ENCODE measurements at places on chromosomes 11 and 22. TPM values are rescaled to one million over a fixed set of nuclear protein-coding genes. Genes with fewer than 3 reads are reported as not detected.

The TBX1 gene
- 5.0 TPM for total RNA-seq

The OR52I1 gene
- not detected for total RNA-seq

The LRRC4C gene
- total RNA-seq = not detected

The SPI1 gene
- not detected for total RNA-seq

The MYEOV gene
- total RNA-seq = 124 TPM

The LRRC55 gene
- total RNA-seq = not detected

The C11orf86 gene
- 44.1 TPM for total RNA-seq

The SLCO2B1 gene
- total RNA-seq = 2.9 TPM

The FGF3 gene
- total RNA-seq = not detected

The KCNJ11 gene
- total RNA-seq = 3.7 TPM

The OR8I2 gene
- not detected for total RNA-seq

The PANX3 gene
- total RNA-seq = not detected

The KRTAP5-9 gene
- not detected for total RNA-seq

The SELENOO gene
- 20.0 TPM for total RNA-seq

The SCN3B gene
- 0.25 TPM for total RNA-seq

The DBX1 gene
- total RNA-seq = not detected

The SLC25A45 gene
- total RNA-seq = 13.3 TPM

The PKNOX2 gene
- total RNA-seq = not detected

The AIFM3 gene
- total RNA-seq = 3.1 TPM

The JAM3 gene
- total RNA-seq = 4.4 TPM

The SHISA8 gene
- 0.31 TPM for total RNA-seq

The NELL1 gene
- total RNA-seq = not detected
